ENCODE measurements at places on chromosomes 12 and 14. TPM values are rescaled to one million over a fixed set of nuclear protein-coding genes. Genes with fewer than 3 reads are reported as not detected.

DNA sequence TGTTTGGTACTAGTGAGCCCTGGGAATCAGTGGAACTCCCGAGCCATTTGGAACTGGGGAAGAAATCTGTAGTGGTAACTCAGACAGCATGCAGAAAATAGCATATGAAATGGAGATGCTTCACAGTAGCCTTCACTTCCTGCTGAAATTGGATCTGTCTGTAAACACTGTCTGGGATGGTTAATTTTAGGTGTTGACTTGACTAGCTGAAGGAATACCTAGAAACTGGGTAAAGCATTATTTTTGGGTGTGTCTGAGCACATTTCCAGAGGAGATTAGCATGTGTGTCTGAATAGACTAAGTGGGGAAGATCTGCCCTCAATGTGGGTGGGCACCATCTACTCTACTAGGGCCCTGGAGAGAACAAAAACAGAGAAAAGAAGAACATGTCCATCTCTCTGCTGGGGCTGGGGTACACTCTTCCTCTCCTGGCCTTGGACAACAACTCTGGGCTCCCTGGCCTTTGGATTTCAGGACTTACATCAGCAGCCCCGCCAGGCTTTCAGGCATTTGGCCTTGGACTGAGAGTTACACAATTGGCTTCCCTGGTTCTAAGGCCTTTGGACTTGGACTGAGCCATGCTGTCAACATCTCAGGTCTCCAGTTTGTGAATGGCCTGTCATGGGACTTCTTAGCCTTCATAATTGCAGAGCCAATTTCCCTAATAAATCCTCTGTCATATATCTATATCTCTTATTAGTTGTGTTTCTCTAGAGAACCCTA lies 14.0 kb upstream of the CRADD start:
- no peak for DNase-seq

DNA sequence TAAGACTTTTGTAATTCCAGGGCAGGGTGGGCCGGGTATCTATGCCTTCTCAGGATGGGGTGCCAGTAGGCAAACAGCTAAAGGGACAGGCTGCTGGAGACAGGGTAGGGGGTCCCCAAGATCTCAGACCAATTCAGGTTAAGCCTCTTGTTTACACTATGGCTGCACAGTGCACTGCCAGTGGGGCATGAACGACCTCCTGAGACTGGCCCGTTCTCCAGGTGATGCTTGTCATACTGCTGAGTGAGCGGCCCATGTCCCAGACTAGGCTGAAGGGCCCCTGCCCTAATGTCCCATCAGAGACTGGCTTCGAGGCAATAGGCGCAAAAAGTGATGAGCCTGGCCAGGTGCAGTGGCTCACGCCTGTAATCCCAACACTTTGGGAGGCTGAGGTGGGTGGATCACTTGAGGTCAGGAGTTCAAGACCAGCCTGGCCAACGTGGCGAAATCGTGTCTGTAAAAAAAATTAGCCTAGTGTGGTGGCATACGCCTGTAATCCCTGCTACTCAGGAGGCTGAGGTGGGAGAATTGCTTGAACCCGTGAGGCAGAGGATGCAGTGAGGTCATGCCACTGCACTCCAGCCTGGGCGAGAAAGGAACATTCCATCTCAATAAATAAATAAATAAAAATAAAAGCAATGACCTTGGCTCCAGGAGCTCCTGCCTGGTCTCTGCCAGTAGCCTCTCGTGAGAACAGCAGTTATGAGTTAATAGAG lies 12.6 kb downstream of the SLC25A29 start:
- DNase-seq = peak; percentile 49

- DNase-seq = no peak
These were observed 89.2 kb upstream of the METAP2 start for GRCh38 chr12:95384785-95385184.

DNA sequence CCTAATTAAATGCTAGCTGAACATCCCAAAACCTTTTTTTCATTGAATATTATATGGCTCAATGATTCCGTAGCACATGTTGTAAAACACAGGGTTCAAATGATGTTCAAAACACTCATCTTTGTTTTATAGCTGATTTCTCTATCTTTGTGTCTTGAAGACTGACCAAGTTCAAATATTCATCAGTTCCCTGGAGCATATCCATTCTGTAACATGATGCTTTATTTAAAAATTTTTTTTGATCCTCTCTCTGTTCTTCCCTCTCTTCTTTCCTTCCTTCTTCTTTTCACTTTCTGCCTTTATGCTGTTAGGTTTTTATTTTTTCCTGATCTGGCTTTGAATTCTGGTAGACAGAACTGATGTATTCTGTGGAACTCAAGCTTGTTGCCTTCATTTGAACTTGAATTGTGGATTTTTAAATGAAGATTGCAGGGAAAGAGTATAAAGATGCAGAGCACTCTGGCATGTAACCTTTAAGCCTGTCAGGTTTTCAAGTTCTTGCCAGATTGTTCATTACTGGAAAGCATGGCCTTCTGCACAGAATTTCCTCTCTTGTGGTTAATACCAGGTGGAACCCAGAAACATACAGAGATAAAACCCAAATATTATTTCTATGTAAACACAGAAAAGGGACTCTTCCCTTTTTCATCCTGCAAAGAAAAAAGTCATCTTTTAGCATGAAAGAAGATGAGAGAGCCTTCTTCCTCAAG lies 39.5 kb downstream of the PROX2 start:
- no peak for DNase-seq

DNA sequence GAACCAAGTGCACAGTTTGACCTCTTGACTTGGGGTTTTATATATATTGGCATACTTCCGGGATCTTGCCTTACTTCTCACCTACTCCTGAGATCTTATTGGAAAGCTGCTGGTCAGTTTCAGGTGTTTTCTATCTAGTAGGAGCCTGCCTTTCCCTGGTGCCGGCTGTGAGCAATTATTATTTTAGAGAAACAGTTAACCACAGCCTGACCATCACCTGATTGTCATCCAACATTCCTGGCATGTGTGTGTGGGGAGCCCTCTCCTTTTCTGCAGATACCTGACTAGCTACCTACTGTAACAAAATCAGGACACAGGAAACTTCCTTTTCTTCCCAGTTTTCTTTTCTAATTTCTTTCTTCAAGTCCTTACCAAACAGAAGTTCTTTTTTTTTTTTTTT lies 220.4 kb downstream of the ATP23 start:
- DNase-seq = no peak

DNA sequence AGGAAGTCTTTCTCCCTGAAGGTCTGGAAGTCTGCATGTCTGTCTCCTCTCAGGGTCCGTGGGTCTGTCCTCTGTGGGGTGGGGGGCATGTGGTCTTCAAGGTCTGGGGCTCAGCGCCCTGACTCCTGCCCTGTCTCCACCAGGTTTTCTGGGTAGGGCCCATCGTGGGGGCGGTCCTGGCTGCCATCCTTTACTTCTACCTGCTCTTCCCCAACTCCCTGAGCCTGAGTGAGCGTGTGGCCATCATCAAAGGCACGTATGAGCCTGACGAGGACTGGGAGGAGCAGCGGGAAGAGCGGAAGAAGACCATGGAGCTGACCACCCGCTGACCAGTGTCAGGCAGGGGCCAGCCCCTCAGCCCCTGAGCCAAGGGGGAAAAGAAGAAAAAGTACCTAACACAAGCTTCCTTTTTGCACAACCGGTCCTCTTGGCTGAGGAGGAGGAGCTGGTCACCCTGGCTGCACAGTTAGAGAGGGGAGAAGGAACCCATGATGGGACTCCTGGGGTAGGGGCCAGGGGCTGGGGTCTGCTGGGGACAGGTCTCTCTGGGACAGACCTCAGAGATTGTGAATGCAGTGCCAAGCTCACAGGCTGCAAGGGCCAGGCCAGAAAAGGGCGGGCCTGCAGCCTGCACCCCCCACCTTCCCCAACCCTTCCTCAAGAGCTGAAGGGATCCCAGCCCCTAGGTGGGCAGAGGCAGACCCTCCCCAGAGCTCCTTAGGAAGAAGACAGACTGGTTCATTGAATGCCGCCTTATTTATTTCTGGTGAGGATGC lies 3.4 kb downstream of the AQP5 start:
- no peak for DNase-seq

- peak; percentile 91 for DNase-seq
These were observed 120.8 kb downstream of the GXYLT1 start for GRCh38 chr12:42023733-42024494.

- DNase-seq = no peak
These were observed 5.2 kb downstream of the AVIL start for GRCh38 chr12:57813111-57813970.

DNA sequence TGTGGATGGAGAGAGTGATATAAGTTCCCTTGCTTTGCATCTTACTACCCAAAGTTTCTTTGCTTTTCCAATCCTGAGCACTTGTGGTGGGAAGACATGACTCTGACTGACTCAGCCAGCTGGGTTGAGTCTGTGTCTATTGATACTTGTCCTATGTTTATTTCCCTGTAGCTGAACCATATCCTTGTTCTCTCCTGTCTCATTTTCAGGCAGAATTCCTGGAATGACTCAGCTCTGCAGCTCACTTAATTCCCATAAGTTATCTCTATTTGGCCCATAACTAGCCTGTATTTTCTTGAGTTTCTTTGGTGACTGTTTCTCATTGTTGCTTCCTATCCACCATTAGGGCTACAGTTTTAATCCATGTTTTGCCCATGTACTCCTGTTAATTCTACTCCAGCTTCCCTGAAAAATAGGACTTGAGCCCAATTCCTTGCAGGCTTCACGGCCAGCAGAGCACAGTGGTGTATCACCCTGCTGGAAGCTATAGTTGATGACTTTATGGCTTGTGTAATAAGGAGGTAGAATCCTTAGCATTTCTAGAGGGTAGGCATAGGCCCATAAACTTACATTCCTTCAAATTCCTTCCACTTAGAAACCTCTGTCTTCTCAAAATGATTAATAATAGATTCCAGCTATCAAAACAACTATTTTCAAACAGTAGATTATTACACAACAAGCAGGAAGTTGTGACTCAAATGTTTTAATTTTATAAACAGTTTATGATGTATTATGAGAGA lies 183.1 kb downstream of the TMTC3 start:
- no peak for DNase-seq

GRCh38 chr12:109222496-109222895 lies 86.6 kb downstream of the FOXN4 start:
- DNase-seq = no peak

- no peak for DNase-seq
These were observed 601 bp downstream of the MDGA2 start for GRCh38 chr14:47674543-47675465.

DNA sequence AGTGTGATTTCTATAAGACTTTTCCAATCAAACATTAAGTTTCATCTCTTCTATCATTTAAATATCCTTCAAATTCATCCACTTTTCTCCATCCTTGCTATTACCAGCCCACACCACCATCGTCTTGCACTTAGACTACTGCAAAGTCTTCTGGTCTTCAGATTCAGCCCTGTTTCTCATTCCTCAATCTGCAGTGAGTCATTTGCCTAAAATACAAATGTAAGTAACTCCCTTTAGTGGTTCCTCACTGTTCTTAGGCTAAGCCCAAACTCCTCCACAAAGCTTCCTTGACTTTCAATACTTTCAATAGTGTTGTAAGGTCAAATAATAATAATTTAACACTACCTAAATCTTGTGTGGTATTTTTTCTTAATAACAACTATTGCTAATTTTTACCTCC lies 83.3 kb downstream of the PLEKHG7 start:
- DNase-seq = no peak

GRCh38 chr12:83763425-83763824 lies 1076.7 kb downstream of the TMTC2 start:
- DNase-seq = no peak

DNA sequence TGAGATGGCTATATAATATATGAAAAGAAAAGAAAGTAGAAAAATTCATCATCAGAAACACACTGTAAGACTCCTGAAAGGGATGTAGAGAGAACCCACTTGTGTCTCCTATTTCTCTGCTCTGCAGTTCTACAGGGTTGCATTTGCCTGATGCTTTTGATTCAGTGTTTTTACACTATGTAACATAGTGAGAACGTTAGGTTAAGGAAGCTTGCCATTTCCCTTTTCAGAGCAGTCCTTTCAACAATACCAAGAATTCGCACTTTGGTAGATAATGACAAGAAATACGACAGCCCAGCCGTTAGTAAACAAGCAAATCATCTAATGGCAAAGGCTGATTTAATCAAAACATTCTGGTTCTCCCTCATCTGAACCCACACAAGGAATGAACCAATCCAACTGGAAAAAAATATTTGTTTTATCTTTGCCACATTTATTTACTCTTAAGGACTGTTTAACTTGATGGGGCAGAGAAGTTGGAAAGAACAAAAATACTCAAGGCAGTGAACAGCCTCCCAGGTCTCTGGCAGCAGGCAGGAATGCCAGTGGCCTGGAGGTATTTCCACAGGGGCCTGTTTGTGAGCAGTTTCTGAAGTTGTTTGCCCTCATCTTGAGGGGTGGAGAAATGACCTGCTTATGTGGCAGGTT lies 30.8 kb upstream of the SOCS2 start:
- DNase-seq = no peak

- DNase-seq = no peak
These were observed 124.0 kb downstream of the NDUFA12 start for GRCh38 chr12:94879542-94879941.

- DNase-seq = no peak
These were observed 2.5 kb upstream of the TEP1 start for GRCh38 chr14:20415782-20416206.

DNA sequence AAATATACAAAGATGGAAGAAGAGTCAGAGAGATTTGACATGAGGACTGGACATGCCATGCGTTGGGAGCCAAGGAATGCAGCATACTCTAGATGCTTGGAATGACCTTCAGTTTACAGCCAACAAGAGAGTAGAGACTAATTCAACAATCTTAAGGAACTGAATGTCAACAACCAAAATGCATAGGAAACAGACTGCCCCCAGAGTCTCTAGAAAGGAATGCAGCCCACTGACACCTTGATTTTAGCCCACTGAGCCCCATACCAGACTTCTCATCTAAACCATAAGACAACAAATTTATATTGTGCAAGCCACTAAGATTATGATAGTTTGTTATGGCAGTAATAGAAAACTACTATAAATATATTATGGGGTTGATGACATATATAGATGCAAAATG lies 611.2 kb downstream of the RPS29 start:
- DNase-seq = no peak

GRCh38 chr14:54344445-54344844 lies 52.4 kb upstream of the CDKN3 start:
- no peak for DNase-seq

DNA sequence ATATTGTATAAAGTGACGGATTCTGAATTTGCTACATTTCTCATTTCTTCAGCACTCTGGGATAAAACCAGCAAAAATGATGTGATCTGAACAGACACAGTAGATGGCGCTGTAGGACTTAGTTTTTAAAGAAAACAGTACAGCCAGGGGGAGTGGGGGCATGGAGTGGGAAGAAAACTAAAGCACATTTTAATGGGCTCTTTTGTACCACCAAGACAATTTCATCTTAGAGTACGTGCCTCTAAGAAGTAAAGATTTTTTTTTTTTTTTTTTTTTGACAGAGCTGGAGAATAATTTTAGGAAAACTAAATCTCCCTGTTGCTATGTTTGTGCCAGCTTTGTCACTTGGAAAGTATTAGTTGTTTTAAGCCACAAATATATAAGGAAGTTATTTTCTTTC lies 124.4 kb downstream of the RAD51B start:
- DNase-seq = no peak

The SYT1 gene
- total RNA-seq = 0.87 TPM

The ACSM4 gene
- total RNA-seq = not detected

The MORN3 gene
- not detected for total RNA-seq

The FLVCR2 gene
- 9.5 TPM for total RNA-seq

The TRIM9 gene
- 1.3 TPM for total RNA-seq

The LACRT gene
- total RNA-seq = not detected

The NEUROD4 gene
- not detected for total RNA-seq

The HPD gene
- 2.2 TPM for total RNA-seq

The KRT7 gene
- 11.7 TPM for total RNA-seq

The LAG3 gene
- total RNA-seq = 1.3 TPM

Measured in mesenteric fat pad (tissue), 1 donor.